ENCODE measurements at places on chromosomes 3 and 15.
A peak's percentile ranks its signal among the peaks of the same experiment; 100 is the strongest.

GRCh38 chr3:31635545-31635944, 102.8 kb downstream of the STT3B start:
- no peak for DNase-seq

GRCh38 chr3:42438758-42439157, 28.3 kb upstream of the LYZL4 start:
- no peak for DNase-seq

DNA sequence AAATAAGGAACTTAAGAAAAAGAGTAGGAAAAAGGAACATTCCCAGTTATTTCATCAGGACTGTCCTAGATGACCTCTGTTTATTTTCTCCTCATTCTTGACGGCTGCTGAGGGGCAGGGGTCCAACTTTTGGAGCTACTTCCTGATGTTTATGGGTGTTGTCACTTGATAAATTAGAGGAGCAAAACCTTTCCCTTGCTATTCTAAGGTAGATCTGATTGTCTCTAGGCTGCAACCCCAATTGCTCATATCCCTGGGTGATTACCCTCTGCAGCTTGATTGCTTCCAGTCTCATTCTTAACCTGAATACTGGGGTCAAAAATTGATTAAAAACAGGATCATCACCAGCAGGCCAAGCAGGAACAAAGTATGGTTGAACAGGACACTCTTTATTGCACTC, 311.0 kb upstream of the NDN start:
- DNase-seq = no peak

DNA sequence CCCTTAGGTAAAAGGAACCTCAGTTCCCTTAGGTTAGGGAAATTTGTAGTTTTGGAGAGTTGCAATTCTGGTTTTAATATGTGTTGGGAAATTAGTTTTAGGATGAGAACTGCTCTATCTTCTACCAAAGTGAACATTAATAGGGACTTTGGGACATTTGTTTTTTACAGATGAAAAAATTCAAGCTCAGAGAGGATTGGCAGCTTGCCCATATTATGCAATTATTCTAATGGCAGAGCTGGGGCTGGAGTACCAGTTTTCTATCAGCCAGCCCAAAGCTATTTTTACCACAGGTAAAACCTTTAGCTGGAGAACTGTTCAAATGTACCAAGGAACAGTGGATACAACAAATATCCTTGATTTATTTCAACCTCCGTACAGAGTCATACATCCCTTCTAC, 127.0 kb downstream of the CPNE4 start:
- DNase-seq = no peak

- DNase-seq = no peak
Observed at GRCh38 chr15:60528530-60528929, 49.6 kb upstream of the ICE2 start.

DNA sequence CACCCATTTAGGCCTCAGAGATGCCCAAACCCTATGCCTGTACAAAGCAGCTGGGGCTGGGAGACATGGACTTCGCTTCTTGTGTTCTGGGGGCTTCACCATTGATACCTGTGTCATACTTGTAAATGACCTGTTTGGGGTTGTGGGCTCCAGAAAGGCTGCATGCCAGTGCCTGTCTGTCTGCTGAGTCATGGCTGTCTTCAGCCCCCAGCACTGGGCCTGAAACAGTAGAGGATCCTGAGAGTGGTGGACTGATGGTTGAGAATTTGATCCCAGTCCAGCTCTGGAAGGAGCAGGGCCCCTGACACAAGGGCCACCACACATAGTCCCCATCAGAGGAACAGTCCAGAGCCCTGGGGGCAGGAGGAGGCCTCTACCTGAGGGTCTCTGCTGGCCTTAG, 24.6 kb upstream of the APEH start:
- no peak for DNase-seq

- DNase-seq = peak; percentile 14
Observed at GRCh38 chr3:193593668-193594030, 641 bp downstream of the OPA1 start.

GRCh38 chr3:158103887-158104327, 2.3 kb downstream of the SHOX2 start:
- no peak for DNase-seq

- DNase-seq = no peak
Observed at GRCh38 chr3:24387000-24387399, 107.7 kb downstream of the THRB start.

- DNase-seq = no peak
Observed at GRCh38 chr3:139267300-139268246, 76.2 kb upstream of the MRPS22 start.

- DNase-seq = no peak
Observed at GRCh38 chr3:132625613-132626012, 28.5 kb downstream of the ACKR4 start.

DNA sequence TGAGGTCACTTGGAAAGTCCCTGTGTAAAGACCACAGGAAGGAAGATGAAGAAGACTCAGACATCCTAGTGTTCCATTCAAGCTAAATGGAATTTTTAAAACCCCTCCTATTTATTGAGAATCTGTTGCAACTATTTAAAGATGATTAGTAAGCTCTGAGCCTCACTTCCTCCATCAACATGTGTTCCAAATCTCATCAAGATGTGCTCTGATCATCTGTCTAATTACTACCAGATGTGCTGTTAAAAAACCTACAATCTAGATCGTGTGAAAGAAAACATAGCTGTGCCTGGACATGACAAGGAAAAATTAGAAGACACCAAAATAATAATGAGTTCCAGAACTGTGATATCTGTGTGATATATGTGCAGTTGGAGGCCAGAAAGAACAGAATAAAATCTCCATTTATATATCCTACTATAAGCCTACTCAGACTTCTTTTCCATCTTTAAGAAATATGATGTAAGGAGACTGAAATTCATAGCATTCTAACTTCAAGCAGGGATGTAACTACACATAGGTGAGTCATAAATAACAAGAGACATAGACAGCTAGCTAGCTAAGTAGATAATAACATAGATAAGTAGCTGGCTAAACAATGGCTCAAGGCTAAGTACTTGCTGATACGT, 7.8 kb downstream of the XPC start:
- DNase-seq = no peak

DNA sequence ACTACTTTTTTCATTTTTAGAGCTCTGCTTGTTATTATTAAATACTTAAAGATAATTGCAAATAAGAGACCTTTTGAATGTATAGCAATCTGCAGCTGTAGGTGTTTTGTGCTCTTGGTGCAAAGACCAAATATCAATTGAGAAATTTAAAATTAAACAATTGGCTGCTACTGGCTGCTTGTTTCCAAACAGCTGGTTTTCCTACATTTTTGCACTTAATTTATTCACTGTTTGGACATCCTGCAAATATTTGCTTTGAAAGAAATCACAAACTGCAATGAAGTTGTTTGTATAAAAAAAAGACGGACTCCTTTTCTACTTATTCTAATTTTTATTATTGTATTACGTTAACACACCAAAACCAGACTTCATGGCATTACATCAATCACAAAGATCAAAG, 35.6 kb downstream of the MED12L start:
- DNase-seq = no peak

GRCh38 chr3:64977308-64978100, 289.7 kb upstream of the ADAMTS9 start:
- DNase-seq = no peak

GRCh38 chr15:67024314-67024997, 40.9 kb upstream of the SMAD3 start:
- DNase-seq = peak; percentile 64

DNA sequence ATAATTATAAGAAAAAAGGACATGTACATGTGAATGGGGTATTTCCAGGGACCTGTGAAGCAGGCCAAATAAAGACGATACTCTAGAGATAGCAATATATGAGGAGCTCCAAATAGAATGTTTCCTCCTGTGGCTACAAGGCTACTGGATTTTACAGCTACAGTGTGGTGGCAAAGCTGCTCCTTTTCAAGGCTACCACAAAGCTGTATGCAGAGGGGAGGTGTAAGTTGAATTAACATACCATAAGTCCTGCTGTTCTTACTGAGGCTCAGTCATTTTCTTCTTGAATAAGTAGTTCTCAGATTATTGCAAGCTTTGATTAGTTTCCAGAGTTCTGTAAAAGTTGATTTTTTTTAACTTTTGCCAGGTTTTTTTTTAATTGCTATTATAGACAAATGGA, 1184.6 kb upstream of the EPHA6 start:
- DNase-seq = no peak

DNA sequence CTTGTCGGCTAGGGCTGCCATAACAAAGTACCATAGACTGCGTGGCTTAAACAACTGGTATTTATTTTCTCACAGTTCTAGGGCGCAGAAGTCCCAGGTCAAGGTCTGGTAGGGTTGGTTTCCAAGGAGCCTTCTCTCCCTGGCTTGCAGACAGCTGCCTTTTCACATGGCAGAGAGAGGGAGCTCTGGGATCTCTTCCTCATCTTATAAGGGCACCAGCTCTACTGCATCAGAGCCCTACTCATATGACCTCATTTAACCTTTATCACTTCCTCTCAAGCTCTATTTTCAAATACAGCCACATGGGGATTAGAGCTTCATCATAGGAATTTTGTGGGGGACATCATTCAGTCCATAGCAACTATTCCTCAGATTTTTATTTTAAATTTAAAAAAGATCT, 17.6 kb upstream of the PAQR9 start:
- no peak for DNase-seq

DNA sequence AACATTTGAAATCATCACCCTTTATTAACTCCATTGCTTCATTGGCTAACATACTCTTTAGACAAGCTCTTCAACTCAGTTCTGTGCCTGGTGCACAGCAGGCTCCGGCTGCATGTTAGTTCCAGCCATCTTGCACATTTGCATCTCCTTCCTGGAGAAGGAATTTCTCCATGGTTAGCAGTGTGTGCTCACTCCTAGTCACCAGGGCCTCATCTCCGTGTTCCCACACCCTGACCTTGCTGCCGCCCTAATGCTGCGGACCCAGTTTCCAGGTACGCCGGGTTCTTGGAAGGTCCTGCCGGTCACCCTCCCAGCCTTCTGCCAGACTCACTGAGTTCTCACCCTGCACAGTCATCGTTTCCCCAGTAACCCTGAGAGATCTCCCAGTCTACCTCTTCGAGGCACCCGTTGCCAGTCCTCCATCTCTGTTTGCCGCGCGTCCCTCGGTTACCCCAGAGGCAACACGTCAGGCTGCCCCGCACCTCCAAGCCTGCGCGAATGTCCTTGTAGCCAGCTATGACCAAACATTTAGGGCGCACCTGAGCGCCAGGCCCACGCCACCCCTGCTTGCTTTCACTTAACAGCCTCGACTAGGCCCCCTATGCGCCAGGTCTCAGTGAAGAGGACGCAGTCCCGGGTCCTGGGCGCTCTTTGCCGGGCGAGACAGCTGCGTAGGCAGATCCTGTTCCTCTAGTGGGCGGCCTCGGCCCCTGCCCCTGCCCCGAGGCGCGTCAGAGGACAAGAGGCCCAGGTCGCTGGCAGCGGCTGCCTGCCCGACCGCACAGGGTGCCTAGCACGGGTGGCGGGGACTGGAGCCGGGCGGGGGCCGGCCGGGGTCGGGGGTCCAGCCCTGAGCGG, 747 bp upstream of the ZNF592 start:
- no peak for DNase-seq

DNA sequence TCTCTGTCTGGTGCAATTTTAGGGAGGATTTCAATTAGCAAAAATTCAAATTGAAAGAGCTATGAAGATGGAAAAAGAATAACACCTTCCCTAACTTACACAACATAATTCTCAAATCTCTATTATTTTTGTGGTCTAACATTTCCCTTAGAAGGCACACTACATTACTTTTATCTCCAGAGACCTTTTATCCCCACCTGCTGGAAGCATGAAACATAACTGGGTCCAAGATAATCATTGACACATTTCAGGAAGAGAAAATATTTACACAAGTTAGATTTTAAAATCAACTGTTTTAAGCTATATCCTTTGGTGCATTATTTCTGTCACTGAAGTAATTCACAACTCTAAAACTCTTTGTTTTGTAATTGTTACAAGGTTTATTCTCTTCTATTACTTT, 779.5 kb downstream of the ROBO1 start:
- DNase-seq = no peak

DNA sequence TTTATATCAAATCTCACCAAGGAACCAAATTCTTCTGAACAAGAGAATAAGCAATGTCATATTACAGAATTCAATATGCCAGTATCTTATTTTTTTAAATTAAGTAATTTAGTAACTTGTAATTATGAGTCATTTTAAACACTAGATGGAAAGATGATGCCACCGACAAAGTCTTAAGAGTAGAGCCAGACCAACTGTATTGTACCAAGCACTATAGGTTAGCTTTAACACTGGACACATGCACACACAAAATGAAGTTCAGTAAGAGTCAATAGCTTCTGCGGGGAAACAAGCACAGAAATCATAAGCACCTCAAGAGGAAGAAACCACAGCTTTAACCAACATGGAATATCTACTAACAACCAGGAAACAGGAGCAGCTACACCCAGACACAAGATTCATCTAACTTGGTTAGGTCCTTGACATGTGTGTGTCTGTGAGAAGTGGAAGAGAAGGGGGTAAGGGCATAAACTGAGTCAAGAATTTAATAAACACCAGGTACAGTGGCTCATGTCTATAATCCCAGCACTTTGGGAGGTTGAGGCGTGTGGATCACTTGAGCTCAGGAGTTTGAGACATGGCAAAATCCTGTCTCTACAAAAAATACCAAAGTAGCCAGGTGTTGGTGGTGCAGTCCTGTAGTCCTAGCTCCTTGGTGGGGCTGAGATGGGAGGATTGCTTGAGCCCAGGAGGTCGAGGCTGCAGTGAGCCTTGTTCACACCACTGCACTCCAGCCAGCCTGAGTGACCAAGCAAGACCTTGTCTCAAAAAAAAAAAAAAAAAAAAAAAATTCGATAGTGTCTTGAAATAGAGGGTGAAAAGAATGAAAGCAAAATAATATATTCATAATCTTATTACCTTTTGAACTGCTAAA, 28.9 kb downstream of the DENND4A start:
- no peak for DNase-seq

Data from NCI-H1694 (cell line).